Mucosa of descending colon (tissue), 3 donors: ENCODE measurements at places on chromosomes 5 and 9.

GRCh38 chr9:134456756-134457305 is 130.6 kb downstream of the RXRA start:
- peak; percentile 46 for DNase-seq

DNA sequence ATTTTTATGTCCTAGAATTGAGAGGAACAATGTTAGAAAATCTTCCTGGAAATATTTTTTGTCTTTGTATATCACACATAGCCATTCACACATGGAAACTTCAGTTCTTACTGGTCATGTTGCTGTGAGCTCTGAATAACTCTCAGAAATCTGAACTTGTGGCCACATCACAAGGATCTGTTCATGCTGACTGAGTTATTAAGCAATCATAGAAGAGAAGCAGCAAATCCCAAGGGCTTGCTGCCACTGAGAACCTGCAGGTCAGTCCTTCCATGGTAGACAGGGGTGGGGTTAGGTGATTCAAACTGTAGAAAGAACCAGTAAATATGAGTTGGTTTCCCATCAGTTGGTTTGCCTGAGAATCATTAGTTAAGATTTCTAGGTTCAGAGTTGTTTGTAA is 27.6 kb downstream of the SGCD start:
- no peak for DNase-seq

- no peak for DNase-seq
Observed at GRCh38 chr5:113064806-113065205, 88.2 kb downstream of the DCP2 start.

GRCh38 chr9:6944093-6944551 is 186.3 kb downstream of the KDM4C start:
- no peak for DNase-seq
